ENCODE measurements at places on chromosomes 16 and 17.

DNA sequence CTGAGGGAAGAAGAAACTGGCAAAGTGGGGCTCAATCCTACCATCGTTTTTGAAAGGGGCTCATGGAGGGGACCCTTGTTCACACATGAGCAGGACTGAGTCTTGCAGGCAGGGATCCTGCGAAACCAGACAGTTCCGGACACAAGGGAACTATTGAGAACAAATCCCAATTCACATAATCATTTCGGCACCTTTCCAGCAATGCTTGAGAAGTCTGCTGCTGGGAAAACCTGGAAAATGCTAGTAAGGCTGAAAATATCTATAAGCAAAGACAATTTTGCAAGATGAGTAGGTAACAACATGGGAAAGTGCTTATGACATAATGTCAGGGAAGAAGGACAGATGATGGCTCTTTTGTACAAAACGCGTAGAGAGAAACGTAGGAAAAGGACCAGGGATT lies 52.1 kb upstream of the BPTF start:
- DNase-seq, result peak; percentile 7

DNA sequence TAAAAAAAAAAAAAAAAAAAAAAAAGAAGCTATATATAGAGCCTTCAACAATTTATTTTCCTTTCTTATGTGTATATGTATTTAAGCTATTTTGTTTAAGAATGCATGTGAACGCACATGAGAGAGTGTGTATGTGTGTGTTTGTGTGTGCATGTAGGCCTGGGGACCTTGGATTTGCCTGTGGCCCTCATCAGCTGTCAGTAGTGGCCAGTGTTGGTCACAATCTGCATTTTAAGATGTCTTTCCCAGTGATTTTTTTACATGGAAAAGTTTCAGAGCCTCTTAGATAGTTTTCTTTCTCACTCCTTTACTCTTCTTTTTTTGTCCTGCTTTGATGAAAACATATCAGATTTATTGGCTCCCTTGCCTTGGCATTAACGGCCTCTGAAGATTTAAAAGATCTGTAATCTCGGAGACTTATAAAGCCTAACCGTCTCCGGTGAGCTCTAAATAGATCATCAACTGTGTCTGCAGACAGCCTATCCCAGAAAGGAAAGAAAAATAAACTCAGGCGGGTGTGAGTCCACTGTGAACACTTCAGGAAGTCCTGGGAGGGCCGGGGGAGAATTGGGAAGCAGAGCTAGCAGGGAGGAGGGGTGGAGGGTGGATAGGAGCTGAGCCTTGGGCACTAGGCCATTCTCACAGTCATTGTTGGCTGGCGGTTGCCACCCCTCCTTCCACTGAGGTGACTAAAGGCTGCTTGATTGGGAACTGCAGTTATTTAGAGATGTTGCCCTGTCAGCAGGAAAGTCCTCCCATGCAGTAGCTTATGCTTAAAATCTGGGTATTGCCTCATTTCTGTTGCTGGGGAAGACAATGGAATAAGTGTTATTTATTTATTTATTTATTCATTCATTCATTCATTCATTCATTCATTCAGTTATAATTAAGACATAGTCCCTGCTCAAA lies 86.8 kb downstream of the WWP2 start:
- peak; percentile 98 for DNase-seq

- no peak for DNase-seq
Measured at GRCh38 chr17:37674511-37674910, 31.3 kb upstream of the DDX52 start.

- no peak for DNase-seq
Measured at GRCh38 chr16:82063456-82064082, 28.5 kb downstream of the HSD17B2 start.

DNA sequence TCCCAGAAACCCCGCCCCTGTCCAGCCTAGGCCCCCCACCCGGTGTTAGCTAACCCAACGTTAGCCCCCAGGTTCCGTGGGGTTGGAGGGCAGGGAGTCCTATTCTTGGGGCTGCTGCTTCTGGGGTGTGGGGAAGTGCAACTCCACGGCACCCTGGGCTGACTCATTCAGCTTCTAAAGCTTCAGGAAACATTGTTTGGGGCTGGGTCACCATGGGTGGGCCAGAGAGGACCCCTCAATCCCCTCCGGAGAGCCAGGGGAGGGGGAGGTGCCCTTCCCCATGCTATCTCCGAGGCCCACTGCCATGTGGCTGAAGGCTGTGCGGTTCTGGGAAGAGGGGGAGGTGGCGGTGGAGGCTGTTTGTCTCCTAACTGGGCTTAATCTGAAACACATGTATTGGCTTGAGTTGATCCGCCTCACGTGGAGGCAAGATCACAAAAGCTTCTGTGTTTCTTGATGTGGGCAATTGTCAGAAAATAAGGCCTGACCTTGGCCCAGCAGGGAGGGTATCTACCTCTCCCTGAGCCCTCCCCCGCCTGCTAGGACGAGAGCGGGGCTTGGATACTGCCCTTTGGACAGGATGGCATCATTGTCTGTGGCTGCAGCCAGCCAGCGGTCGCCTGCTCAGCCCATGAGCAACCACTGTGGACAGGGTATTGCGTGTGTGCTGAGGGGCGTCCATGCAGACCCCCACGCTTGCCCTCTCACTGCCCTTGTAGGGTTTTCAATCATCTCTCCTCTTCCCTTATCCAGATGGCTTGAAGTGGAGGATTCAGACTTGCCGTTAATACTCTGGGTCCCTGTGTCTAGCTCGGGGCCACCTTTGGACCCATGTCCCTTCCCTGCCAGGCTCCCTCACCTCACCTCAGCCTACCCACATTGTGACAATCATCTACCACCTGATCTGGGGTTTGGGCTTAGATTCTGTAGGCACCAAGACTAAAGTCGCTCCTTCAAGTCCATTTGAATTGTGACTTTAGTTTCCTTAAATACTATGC lies 1.3 kb downstream of the SERPINF1 start:
- peak; percentile 76 for DNase-seq

GRCh38 chr16:68272507-68273209 lies 8.3 kb downstream of the SLC7A6 start:
- DNase-seq, result no peak

DNA sequence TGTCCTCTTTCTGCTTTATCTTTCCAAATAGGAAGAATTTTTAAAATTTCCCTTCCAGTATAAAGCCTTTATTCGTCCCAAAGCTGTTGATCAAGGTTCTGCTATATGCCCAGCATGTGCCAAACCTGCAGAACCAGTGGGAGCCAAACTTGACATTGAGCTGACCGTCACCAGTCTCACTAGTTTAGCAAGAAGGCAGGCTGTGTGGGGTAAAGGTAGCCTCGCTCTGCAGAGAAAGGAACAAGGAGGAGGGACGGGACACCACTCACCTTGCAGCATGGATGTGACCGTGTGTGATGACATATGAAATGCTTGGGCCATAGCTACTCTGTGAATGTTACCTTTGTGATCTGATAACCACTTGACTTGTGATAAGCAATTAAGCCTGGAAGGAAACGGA lies 392.2 kb downstream of the CPPED1 start:
- DNase-seq, result no peak

- no peak for DNase-seq
Measured at GRCh38 chr17:81315129-81315884, 20.2 kb upstream of the SLC38A10 start.

DNA sequence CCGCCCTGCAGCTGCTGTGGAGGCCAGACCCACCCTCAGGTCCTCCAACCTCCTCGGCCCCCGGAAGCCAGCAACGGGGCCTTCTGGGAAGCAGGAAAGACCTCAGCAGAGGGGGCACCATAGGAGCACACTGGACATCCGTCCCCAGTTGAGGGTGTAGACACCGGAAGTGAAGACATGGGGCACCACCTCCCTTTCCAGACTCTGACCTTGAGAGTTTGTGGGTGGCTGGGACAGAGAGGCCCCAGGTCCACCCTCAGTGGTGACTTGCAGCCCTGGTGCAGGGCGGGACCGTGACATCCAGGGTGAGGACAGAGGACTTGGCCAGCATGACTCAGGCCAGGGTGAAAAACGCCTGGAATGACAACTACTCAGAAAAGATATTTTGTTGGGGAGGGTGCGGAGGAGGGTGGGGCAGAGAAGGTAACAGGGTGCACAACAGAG lies 19.9 kb downstream of the CEP295NL start:
- peak; percentile 97 for DNase-seq

- peak; percentile 28 for DNase-seq
Measured at GRCh38 chr16:75026892-75027391, 28.1 kb downstream of the ZNRF1 start.

DNA sequence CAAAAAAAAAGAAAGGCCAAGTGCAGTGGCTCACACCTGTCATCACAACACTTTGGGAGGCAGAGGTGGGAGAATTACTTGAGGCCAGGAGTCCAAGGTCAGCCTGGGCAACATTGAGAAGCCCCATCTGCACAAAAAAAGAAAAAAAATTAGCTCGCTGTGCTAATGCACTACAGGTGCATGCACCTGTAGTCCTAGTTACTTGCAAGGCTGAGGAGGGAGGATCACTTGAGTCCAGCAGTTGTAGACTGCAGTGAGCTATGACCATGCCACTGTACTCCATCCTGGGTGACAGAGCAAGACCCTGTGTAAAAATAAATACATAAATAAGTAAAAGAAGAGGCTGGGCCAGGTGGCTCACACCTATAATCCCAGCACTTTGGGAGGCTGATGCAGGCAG lies 39.7 kb downstream of the DCAKD start:
- no peak for DNase-seq

DNA sequence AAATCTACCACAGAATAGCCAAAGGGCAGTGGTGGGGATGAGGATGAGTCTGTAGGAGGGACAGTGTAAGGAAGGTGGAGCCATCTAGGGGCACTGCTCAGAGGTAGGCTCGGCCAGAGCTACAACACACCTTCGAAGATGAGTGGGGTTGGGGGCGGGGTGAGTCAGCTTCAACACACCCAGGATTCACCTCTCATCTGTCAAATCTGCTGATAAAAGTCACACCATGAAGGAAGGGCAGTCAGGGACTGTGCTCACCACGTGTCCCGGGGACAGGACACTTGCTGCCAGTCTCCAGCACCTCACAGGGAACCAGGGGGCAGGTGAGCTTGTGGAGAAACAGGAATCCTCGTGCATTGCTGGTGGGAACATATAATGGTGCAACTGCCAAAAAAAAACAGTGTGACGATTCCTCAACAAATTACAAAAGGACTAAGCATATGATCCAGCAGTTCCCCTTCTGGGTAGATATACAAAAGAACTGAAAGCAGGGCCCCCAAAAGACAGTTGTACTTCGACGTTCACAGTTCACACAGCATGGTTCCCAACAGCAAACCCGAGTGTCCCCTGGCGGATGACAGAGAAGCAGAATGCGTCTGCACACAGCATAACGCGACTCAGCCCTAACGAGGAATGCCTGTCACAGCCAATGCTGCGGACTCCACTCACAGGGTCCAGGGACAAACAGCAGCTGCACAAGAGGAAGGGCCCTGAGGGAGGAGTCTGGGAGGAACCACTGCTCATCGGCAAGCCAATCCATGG lies 133.1 kb downstream of the ANKRD11 start:
- no peak for DNase-seq

DNA sequence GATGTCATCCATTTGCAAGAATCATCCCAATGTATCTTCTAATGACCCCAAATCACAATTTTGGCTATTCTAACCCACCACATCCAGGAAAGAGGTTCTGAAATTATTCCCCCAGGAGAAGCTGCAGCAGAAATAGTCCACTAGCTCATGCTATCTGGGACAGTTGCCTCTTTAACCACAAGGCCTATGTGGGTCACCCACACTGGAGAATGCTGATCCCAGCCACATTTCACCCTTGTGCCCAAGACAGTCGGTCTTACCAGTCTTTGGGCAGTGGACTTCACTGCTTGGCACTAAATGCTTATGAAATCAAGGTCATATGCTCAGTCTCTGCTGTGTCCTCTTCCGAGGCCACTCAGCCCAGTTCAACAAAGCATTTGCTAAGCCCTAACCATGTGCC lies 27.0 kb downstream of the ABCC12 start:
- no peak for DNase-seq

GRCh38 chr17:3667366-3668278 lies 756 bp downstream of the TAX1BP3 start:
- peak; percentile 96 for DNase-seq

- no peak for DNase-seq
Measured at GRCh38 chr16:28140788-28141618, 70.8 kb downstream of the XPO6 start.

GRCh38 chr16:47507701-47508100 lies 46.6 kb downstream of the PHKB start:
- DNase-seq, result no peak

GRCh38 chr17:59520251-59520650 lies 45.2 kb upstream of the DHX40 start:
- DNase-seq, result no peak

- DNase-seq, result no peak
Measured at GRCh38 chr16:50974438-50975036, 176.5 kb downstream of the SALL1 start.

DNA sequence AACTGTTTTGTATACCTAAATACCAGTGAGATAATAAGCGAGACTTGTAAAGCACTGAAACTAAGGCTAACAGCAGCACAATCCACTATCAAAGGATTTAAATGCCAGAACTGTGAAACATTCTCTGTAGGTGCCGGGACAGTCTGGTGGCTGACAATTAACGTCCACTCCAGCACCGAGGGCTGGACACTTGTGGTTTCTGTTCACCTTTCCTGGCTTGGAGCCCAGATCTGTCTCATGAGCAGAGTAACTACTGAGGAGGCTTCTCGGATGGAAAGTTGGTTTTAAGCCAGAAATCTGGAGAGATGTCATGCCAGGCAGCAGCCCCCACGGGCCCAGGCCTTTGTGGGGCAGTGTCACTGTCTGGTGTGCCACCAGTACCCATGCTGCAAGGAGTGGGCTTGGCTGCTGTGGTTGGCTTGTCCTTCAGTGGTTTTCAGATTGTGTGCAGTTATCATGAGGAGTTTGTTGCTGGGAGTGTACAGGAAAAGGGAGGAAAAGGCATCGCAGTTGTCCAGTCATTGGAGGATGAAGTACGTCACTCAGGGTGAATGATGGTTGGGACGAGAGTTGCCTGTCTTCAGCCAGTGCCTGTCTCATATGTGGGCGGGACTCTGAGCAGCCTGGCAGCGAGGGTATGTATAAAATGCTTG lies 35.5 kb downstream of the UBN1 start:
- peak; percentile 44 for DNase-seq

- no peak for DNase-seq
Measured at GRCh38 chr17:57011491-57012015, 33.6 kb downstream of the SCPEP1 start.

DNA sequence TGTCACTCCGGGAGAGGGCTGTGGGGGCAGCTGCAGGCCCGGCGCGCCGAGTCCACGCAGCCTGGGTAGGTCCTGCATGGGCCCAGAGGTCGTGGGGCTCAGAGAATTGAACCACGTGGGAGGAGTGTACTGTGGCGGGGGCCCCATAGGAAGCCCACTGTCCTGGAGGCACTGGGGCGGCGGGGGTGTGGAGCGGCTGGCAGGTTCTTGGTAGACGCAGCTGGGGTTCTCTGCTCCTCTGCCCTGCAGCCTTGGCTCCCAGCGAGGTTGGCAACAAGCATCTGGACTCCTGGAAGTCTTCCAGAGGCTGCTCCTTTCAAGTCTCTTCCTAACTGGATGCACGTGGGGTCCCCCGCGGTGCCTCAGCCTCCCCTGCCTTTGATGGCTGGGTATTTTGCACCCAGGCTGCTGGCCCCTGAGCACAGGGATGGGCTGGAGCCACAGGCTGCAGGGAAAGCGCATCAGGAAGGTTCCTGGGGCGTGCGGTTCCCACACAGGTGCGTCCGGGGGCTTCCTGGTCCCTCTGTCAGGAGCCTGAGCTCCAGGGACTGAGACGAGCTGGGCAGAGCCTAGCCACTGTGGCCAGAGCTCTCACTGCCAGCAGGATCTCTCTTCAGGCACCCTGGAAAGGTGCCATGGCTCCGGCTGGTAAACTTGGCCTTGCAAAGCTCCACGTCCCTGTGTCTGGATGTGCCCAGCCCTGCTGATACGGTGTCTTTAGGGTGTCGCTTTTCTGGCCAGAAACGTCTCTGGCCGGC lies 9.3 kb downstream of the KCTD5 start:
- no peak for DNase-seq

GRCh38 chr17:8338753-8339140 lies 893 bp upstream of the ODF4 start:
- DNase-seq, result no peak

Data from EH (cell line).